ENCODE measurements at places on chromosomes 6 and 20. TPM values are rescaled to one million over a fixed set of nuclear protein-coding genes. Genes with fewer than 3 reads are reported as not detected.
A peak's percentile ranks its signal among the peaks of the same experiment; 100 is the strongest.

The HLA-DRB5 gene
- total RNA-seq = 0.33 TPM

The GPLD1 gene
- 0.74 TPM for total RNA-seq

The UNC5CL gene
- 2.3 TPM for total RNA-seq

The CYP39A1 gene
- not detected for total RNA-seq

The MOG gene
- not detected for total RNA-seq

The RAET1G gene
- not detected for total RNA-seq

The MATN4 gene
- 1.5 TPM for total RNA-seq

DNA sequence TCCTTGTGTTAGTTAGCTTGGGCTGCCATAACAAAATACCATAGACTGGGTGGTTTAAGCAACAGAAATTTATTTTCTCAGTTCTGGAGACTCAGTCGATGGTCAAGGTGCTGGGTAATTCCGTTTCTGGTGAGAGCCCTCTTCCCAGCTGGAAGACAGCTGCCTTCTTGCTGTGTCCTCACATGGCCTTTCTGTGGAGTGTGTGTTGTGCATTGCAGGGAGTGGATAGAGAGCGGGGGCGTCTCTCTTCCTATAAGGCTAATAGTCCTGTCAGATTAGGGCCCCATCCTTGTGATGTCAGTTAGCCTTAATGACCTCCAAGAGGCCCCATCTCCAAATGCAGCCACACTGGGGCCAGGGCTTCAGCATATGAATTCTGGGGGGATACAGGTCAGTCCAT lies 19.2 kb downstream of the CHMP4B start:
- H3K4me3 ChIP-seq = no peak overlapping the region
- DNase-seq = no peak
- H3K27ac ChIP-seq = no peak overlapping the region
- no peaks in the 10 kb centered on the region for H3K27me3 ChIP-seq
- peaks cover 15% of the 10 kb centered on the region for H3K36me3 ChIP-seq

DNA sequence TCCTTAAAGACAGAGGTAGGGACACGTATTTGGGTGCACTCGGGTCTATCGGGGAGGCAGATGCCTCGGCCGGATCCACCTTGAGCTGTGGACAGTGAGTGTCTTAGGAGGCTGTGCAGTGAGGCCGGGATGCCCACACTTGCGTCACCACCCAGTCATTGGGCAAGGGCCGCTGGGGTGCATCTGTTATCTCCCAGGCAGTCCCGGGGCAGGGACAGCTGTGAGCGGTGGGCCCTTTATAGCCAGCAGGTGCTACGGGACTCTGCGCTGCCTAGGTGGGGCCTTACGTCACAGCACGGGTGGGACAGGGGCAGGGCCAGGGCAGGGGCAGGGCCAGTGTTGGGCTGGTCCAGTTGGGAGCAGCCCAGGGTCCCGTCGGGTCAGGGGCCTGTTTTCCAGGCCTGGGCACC lies 689 bp upstream of the COL20A1 start:
- peaks cover 1% of the 10 kb centered on the region for H3K36me3 ChIP-seq
- no peak overlapping the region for H3K4me3 ChIP-seq
- no peak overlapping the region for H3K27ac ChIP-seq

- DNase-seq = no peak
- no peaks in the 10 kb centered on the region for H3K36me3 ChIP-seq
- H3K4me1 ChIP-seq = peaks cover 33% of the 10 kb centered on the region
- no peak overlapping the region for H3K27ac ChIP-seq
Observed at GRCh38 chr6:47241742-47242482, 67.8 kb downstream of the TNFRSF21 start.

DNA sequence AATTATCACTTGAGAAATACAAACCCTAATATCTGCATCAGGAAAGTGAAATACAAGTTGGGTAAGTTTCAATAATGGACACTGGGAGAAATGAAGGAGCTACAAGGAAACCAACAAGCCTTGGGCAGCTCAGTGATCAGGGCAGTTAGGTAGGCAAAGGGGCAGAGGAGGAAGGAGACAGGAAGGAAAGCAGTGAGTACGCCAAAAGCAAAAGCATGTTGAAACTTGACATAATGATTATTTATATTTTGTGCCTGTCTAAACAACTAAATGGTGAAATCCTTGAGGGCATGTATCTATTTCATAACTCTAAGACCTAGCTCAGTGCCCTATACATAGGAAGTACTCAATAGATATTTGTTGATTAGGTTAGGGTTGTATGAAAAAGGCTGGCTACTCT lies 23.3 kb downstream of the PXT1 start:
- H3K4me3 ChIP-seq = no peak overlapping the region
- peaks cover 15% of the 10 kb centered on the region for H3K4me1 ChIP-seq
- H3K36me3 ChIP-seq = no peaks in the 10 kb centered on the region
- no peak for DNase-seq
- H3K27me3 ChIP-seq = no peaks in the 10 kb centered on the region

GRCh38 chr6:31740397-31741223 lies 805 bp downstream of the MSH5 start:
- DNase-seq = no peak
- peaks cover 49% of the 10 kb centered on the region for H3K36me3 ChIP-seq
- peaks cover 45% of the 10 kb centered on the region for H3K4me1 ChIP-seq
- no peaks in the 10 kb centered on the region for H3K27me3 ChIP-seq

DNA sequence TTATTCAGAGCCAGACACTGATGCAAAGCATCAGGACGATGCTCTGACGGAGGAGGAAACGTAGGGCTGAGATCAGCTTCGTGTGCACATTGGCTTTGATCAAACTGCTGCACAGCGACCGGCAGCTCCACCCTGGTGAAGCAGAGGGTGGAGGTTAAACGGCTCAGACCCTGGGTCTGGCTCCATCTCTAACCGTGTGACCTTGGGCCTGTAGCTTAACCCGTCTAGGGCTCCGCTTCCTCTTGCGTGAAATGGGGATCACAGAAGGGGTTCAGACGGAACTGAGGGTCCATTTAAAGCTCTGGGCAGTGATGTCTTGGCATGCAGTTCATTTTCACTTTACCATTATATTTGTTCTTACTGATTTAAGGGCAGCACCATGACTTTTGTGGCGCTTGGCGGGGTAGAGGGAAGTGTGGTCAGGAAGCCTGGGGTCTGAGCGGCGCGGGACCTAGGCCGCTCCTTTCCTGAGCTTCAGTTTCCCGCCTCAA lies 644 bp downstream of the RBL1 start:
- peaks cover 28% of the 10 kb centered on the region for H3K36me3 ChIP-seq
- peak overlapping the region; percentile 92 for H3K27ac ChIP-seq
- peak; percentile 66 for DNase-seq
- peak overlapping the region; percentile 92 for H3K4me3 ChIP-seq
- H3K27me3 ChIP-seq = no peaks in the 10 kb centered on the region
- peaks cover 39% of the 10 kb centered on the region for H3K4me1 ChIP-seq

DNA sequence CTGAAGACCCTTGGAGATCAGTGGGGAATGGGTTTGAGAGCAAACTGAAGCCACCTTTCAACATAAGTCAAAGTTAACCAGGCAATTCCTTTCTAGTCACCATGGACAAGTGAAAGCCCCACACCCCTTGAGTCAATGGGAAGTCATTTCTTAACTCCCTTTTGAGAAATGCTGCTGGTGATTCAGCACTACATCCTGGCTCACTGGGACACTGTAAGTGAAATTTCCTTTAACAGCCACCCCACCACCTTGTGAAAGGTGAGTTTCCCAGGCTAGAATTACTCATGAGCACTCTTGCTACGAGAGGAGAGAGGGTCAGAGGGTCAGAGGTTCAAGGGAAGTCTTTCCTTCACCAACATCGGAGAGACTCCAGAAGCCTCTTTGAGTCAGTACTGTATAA lies 93.3 kb upstream of the MARCKS start:
- H3K4me3 ChIP-seq = no peak overlapping the region
- no peaks in the 10 kb centered on the region for H3K27me3 ChIP-seq
- no peak overlapping the region for H3K27ac ChIP-seq
- H3K36me3 ChIP-seq = no peaks in the 10 kb centered on the region
- peak; percentile 7 for DNase-seq

DNA sequence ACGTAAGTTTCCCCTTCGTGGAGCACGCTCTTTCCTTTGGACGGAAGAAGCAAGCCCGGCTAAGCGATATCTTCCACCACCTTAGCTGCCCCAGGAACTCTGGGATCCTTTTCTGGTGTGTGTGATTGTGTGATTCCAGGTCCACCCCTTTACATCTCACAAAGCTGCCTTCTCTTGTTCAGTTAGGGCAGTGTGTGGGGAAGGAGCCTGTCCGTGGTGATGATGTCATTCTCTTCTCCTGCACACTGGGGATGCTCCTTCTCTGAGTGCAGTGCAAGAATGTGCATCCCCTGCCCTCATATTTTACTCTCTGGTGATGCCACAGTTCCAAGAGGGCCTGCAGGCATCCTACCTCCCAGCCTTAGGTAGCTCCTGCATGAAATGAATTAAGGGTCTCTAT lies 30.3 kb downstream of the BNIP5 start:
- H3K36me3 ChIP-seq = no peaks in the 10 kb centered on the region
- peaks cover 2% of the 10 kb centered on the region for H3K4me1 ChIP-seq
- H3K27ac ChIP-seq = no peak overlapping the region
- H3K4me3 ChIP-seq = no peak overlapping the region
- no peaks in the 10 kb centered on the region for H3K27me3 ChIP-seq
- no peak for DNase-seq

- DNase-seq = no peak
- no peak overlapping the region for H3K4me3 ChIP-seq
- peaks cover 2% of the 10 kb centered on the region for H3K27me3 ChIP-seq
- no peaks in the 10 kb centered on the region for H3K36me3 ChIP-seq
- no peaks in the 10 kb centered on the region for H3K4me1 ChIP-seq
Observed at GRCh38 chr6:145525038-145525437, 210.3 kb downstream of the EPM2A start.

GRCh38 chr20:19460386-19460785 lies 247.9 kb downstream of the SLC24A3 start:
- no peak for DNase-seq
- H3K4me1 ChIP-seq = no peaks in the 10 kb centered on the region
- no peak overlapping the region for H3K4me3 ChIP-seq
- H3K27me3 ChIP-seq = no peaks in the 10 kb centered on the region

DNA sequence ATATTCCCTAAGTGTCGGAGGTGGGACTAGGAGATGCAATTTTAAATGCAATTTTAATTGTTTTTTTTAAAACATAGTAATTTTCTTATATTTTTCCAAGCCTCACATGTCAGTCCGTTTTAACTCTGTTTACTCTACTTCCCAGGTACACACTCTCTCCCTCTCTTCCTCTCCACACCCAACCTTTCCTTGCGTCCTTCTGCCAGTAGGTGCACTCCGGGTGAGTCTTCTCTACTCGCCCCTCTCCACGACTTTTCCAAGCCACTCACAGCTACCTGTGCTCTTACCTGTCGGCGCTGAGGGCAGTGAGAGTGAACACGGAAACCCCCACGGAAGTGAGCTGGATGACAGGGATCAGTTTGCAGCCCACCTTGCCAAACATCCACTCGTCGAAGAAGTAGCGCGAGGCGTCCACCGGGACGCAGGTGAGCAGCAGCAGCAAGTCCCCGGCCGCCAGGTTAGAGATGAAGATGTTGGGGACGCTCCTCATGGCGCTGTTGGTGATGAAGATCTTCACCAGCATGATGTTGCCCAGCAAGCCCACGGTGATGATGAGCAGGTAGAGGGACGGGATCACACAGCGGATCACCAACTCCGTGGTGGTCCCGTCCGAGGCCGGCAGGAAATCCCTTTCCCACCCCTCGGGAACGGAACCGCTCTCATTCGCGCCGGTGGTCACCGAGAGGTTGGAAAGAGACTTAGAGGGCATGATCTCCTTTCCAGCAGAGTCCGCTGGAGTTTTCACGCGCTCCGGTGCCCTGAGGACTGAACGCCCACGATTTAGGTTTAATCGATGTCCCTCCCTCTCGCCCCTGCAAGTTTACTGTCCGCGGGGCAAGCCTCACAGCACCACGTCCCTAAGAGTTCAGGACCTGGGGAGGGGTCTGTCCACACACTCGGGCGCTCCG lies 44.5 kb upstream of the GJE1 start:
- no peaks in the 10 kb centered on the region for H3K36me3 ChIP-seq
- H3K27me3 ChIP-seq = peaks cover 20% of the 10 kb centered on the region
- no peak overlapping the region for H3K4me3 ChIP-seq
- no peak overlapping the region for H3K27ac ChIP-seq
- no peak for DNase-seq

DNA sequence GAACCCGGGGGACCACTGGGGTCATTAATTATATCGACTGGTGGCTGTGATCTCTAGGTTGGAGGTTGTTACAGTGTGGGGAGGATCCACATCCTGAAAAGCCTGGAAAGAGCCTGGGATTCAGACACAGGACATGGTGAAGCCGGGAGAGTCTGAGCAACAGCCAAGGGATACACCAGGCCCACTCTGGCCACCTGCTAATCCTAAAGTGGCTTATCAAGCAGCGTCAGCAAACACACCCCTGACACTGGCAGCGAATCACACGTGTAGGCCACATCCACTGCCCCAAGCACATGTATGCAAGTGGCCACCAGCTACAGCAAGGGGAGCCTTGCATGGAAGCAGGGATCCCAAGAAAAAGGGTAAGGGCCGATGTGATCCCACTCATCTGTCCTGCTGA lies 41.0 kb downstream of the GFOD1 start:
- peaks cover 2% of the 10 kb centered on the region for H3K36me3 ChIP-seq
- H3K4me1 ChIP-seq = peaks cover 22% of the 10 kb centered on the region
- H3K27ac ChIP-seq = no peak overlapping the region

GRCh38 chr6:69162811-69163210 lies 527.7 kb downstream of the ADGRB3 start:
- H3K4me1 ChIP-seq = no peaks in the 10 kb centered on the region
- no peak overlapping the region for H3K4me3 ChIP-seq
- no peak overlapping the region for H3K27ac ChIP-seq
- H3K36me3 ChIP-seq = no peaks in the 10 kb centered on the region
- no peak for DNase-seq
- H3K27me3 ChIP-seq = no peaks in the 10 kb centered on the region

DNA sequence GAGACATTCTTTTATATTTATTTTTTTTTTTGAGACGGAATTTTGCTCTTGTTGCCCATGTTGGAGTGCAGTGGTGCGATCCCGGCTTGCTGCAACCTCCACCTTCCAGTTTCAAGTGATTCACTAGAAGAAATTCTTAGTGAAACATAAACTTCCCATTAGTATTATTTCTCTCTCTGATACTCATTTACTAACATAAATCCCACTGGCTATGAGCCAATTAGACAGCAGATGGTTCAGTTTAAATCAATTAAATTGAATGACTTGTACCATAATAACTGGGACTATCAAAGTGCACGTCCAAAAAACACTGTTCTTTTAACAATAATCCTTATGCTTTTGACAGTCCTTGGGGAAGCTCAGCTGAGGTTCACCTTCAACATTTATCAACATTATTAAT lies 111.2 kb upstream of the PTCHD4 start:
- no peaks in the 10 kb centered on the region for H3K4me1 ChIP-seq
- H3K27ac ChIP-seq = no peak overlapping the region
- no peak for DNase-seq
- H3K27me3 ChIP-seq = no peaks in the 10 kb centered on the region
- no peak overlapping the region for H3K4me3 ChIP-seq
- no peaks in the 10 kb centered on the region for H3K36me3 ChIP-seq

DNA sequence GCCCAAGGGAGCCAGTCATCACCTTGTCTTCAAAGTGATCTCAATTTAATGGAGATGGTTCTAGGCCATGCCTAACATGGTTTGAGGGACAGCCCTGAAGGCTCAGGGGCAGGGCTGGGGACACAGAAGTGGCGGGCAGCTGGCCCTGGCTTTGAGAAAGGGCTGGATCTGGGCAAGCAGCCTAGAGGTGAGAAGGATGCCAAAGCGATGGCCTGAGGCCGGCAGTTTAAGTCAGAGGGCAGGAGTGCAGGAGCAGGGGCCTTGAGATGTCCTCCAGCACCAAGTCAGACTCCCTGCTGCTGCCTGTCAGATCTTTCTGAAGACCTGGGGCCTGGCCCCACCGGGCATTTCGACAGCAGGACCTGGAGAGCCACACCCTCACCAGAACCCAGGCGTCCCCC lies 28.4 kb upstream of the APMAP start:
- H3K4me1 ChIP-seq = no peaks in the 10 kb centered on the region
- H3K27ac ChIP-seq = no peak overlapping the region
- H3K27me3 ChIP-seq = no peaks in the 10 kb centered on the region
- no peak overlapping the region for H3K4me3 ChIP-seq
- H3K36me3 ChIP-seq = peaks cover 3% of the 10 kb centered on the region
